ENCODE measurements at places on chromosomes 7 and 10.

DNA sequence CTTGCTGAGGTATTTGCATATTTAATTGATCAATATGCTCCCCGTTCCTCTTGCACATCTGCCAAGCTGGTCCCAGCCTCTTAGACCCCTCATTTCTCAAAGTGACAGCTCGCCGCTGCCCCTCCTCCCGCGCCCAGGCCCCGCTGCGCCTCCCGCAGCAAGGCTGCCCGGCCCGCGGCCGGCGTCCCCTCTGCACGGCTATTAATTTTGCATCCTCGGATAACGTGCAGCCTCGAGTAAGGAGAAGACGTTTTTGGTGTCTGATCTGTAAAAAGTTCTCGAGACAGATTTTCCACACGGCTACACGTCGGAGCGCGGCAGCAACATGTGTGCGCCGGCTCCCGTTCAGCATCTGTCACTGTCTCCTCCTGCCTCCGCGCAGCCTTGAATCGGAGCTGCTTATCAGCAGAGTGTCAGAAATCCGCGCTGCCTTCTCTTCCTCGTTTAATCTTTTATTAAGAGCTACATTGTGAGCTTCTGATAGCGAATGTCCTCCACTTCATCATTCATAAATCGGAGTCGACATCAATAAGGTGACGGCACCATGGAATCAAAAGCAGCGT, 65.3 kb downstream of the EBF3 start:
- no peak for DNase-seq

DNA sequence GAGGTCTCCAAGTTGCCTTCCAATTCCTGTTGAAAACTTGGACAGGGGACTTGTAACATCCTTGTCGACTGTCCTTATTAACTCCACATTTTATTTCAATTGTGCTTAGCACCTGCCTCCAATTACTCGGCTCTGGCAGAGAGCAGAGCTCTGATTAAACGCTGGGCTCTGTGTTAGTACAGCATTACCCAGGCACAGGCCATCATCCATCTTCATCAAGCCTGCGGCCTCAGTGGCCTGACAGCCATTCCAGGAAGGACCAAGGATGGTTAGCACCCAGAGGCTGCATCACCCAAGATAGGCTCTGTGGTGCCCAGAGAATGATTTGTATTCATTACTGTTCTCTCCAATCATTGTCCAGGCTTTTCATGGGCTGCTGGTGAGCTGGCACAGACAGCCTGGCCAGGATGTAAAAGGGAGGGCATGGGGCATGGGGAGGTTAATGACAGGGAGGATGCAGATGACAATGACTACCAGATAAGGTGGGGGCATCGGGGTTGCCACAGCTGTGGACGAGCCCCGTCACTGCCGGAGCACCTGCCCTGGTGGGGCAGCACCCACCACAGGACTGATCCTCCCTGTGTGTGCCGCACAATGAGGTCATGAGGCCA, 123.3 kb downstream of the PTPN20 start:
- no peak for DNase-seq

GRCh38 chr10:591646-592045, 97.8 kb downstream of the DIP2C start:
- DNase-seq: no peak

GRCh38 chr7:157684909-157685429, 348.2 kb downstream of the DNAJB6 start:
- DNase-seq: no peak

- no peak for DNase-seq
Observed at GRCh38 chr10:79113827-79114226, 45.1 kb downstream of the ZMIZ1 start.

DNA sequence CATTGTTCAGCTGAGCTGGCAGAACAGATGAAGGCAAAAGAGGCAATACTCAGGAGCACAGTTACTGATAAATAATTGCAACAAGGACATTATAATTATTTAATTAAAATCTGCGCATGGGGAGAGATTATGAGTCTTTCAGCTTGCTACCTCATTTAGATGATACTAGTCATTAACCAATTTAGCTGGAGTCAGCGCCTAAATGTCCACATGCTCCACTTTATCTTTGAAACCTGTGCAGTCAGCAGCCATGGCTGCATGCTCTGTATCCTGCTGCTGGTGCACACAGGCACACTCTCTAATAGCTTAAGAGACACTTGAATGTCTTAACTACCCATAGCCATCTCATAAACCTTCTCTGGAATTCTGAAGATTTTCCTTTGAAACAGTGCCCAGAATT, 196.8 kb downstream of the PPP1R3A start:
- DNase-seq: no peak

DNA sequence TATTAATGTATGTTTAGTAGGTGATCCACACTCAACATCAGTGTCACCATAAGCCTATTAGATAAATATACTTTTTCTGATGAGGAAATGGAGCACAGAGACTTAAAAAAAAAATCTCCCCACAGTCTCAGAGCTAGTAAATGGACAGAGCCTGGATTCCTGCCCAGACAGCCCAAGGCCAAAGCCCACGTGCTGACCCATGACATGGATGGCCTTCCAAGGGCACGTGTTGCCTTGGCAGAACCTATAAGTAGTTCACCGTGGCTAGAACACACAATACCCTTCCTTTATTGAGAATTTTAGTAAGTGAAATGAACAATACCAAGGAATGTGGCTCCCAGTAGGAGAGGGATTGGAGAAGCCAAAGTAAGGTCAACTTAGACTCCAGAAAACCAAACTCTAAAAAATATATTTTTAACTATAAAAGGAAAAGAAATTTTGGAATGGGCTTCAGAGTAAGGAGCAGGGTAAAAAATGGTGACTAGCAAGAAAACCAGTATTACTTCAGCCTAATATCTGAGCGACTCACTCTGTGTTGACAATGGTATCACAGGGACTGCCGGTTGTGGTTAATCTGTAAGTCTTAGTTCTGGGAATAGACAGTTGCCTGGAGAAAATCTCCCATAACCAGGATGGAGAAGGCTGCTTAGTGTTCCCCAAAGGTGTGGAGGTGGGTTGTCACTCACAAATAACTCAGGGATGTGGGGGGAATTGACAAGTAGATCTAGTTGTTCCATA, 223.0 kb downstream of the SORCS1 start:
- DNase-seq: no peak

DNA sequence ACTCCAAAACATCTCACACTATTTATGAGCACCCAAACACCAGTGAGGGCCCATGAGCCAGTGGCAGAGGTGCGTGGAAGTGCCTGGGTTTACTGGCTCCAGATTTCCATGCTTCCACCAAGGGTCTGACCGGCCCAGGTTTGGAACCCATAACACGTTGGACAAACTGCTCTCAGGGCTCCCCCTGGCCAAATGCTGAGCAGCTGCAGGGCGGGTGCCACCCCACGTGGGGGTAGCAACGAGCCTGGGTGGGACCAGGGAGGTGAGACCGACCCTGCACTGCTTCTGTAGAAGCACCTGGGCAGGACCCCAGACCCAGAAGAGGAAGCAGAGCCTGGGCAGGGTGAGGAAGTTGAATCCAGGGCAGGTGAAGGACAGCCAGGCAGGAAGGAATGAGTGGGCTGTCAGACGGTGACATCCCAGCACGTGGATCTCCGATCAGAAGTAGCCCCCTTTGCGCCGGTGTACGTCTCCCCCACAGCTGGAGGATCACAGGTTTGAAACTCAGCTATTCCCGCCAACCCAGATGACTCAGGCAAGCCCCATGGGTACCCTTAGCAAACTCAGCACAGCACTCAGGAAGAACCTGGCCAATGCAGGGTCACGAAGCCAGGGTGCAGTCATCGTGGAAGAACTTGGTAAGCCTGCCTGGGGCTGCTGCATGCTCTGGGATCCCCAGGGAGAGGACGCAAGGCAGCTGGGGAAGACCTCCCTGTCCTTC, 100.4 kb upstream of the DDC start:
- no peak for DNase-seq

DNA sequence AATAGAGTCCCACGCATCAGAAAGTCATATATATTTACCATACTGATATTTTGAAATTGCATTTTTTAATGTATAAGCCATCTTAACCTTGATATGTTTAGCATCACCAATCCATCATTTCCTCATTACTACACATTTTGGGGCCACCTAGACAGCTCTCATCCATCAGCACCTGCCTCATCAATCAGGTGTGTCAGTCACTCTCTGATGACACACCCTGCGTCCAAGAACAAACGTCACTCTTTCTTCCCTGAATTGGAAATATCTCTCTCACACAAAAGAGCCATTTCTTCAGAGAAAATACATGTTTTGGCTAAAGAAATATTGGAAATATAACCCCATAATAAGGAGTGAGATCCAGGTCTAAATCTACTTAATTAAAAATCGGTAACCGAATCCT, 38.9 kb upstream of the RSU1 start:
- no peak for DNase-seq

- DNase-seq: no peak
Observed at GRCh38 chr7:23618241-23618640, 21.1 kb downstream of the CCDC126 start.

DNA sequence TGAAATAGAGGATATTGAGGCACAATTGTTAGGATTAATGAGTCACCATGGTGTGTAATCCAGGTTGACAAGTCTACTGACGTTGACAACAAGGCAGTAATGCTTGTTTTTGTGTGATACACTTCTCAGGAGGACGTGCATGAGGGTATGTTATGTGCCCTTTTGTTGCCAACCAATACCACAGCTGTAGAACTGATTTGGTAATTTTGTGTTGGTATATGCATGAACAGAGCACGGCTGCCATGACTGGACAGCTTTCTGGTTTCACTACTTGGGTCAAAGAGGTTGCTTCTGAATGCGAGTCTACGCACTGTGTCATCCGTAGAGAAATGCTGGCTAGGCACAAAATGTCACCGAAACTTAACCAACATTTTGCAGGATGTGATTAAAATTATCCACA, 32.9 kb downstream of the PHTF2 start:
- DNase-seq: peak; percentile 24

GRCh38 chr7:3168869-3169268, 125.2 kb upstream of the CARD11 start:
- no peak for DNase-seq

DNA sequence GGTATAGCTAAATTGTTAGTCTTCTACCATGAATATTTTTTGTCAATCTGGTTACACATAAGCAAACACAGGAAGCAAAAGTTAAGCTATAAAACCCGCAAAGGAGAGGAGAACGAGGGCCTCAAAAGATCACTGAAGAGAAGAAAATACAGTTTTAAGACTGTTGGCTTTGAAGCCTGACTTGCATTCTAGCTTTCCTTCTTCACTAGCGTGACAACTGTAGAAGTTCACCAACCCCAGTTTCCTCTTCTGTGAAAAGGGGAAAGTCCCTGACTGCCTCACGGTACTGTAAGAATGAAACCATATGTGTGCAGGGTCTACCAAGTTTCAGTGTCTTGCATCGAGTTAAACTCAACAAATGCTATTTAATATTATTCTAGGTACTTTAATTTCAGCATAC, 7.5 kb upstream of the LRRN3 start:
- DNase-seq: peak; percentile 58

DNA sequence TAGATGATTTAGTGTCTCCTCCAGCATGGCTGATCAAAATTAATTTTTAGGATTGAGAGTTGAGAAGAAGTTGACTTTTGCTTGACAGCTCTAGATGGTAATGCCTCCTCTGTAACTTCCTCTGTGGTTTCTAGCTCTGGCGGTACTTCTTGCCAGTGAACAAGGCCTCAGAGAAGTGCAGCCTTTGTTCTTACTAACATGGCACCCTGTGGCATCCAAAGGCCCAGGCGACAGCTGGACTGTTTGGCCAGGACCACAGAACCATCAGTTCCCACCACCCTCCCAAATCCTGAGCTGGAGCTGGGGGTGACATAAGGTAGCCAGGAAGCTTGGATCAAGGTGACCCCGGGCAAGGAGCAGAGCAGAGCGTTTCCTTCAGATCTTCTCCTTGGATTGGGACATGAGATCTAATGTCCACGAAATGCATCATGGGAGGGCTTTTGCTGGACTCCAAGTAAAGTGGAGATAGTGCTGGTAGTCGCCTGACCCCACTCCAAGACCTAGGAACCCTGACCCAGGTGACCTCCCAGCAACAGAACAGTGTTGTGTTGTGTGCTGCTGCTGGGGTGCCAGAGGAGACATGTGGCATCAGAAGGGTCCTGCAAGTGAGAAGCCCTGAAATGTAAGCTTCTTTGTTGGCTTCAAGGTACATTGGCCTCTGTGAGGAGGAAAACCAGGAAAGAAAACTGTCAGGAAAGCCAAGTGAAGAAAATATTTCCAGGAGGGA, 41.8 kb downstream of the APBB1IP start:
- peak; percentile 57 for DNase-seq

DNA sequence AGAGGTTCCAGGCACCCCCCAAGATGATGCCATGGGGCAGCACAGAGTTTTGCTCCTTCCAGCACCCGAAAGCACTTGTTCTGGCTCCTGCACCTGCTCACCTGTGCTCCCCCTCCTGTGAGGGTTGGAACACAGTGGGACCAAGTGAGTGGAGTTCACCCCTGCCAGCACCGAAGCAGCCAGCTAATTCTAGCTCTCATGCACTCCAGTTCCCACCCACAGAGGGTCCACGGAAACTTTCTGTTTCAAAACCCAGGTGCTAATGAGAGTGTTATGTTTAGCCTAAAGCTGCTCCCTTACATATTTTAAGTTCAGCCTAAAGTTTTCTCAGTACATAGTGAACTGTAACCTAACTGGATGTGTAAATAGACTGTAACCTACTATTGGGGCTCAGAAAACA, 42.6 kb upstream of the SLC35G1 start:
- no peak for DNase-seq

DNA sequence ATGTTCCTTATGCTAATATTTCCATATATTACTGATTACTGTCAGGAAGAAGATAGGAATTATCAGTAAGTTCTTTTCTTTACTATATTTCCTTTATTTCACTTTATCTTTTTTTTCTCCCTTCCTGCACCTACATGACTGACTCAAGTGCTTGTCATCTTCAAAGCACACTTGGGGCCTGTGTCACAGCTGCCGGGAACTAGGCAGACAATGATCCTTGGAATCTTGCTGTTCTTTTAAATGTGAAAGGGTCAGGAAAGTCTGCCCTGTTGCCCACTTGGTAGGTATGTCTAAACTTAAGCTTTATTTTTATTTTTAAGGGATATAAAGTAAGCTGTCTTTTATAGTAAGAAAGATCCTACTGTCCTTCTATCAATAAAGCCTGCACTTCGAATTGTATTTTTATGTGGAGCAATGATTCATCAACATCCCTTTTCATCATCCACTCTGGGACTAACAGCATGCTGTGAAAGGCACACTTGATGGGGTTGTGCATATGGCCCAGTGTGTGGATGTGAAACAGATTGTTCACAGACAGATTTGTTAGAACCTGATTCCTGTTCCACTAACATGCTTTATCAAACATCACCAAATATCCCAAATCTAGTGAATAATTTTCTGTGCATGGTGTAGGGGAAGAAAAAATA, 556.9 kb downstream of the DNAJB9 start:
- no peak for DNase-seq

GRCh38 chr10:70549351-70549961, 53.1 kb downstream of the PRF1 start:
- no peak for DNase-seq

DNA sequence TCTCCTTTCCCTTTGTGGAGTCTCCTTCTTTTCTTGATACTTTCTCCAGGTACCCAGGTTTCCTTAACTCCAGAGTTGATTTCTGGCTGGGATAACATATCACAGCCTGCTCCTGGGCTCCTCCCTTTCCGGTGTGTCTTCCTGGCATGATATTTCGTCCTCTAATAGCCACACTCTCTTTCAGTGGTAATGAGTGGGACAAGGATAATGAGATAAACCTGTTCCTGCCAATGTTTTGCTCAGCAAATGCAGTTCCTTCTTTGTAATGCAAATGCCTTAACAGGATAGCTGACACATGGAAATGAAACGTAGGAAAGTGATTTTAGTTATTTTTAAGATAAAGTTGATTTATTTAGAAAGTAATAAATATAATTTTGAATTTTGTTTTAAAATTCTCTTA, 168.6 kb downstream of the NRP1 start:
- DNase-seq: no peak
